A172 (cell line): ENCODE measurements at places on chromosomes 6 and 20.

- no peak for DNase-seq
Measured at GRCh38 chr20:4932061-4932460, 69.2 kb downstream of the SLC23A2 start.

DNA sequence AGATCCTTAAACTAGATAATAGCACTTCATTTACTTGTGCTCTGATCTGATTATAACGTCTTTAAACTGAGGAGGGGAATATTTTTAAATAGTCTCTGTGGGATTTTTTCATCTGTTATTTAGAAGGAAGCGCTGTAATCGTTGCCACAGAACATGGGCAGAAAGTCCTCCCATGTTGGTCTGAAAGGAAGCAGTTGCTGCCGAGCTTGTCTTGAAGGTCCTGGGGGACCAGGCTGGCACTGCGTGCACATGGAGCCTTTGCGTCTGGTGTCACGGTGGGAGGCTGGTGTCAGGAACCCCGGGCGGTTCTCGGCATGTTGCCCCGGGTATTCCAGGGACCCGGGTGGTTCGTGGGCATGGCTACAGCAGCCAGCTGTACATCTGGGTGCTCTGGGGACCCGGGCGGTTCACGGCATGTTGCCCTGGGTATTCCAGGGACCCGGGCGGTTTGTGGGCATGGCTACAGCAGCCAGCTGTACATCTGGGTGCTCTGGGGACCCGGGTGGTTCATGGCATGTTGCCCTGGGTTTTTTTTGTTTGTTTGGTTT is 11.5 kb downstream of the TPD52L2 start:
- DNase-seq = no peak

- DNase-seq = no peak
Measured at GRCh38 chr20:1462001-1462400, 4.6 kb downstream of the NSFL1C start.

DNA sequence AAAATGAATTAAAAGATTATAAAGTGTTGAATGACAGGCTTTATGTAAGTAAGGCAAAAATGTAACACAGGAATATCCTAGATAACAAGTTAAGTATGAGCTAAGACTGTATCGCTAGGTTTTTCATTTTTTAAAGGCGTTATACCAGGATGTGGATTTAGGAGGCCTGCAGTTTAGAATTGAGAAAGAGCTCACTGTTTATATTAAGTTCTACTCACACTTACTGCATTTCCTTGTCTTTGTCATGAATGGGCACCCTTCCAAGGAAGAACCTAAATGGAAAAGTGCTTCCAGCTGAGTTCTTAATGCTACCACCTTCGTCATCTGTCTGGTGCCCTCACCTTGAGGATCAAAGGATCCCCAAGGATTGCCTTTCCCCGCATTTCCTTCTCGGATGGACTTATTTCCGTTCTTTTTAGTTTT is 148.7 kb downstream of the SOX4 start:
- peak; percentile 76 for DNase-seq

DNA sequence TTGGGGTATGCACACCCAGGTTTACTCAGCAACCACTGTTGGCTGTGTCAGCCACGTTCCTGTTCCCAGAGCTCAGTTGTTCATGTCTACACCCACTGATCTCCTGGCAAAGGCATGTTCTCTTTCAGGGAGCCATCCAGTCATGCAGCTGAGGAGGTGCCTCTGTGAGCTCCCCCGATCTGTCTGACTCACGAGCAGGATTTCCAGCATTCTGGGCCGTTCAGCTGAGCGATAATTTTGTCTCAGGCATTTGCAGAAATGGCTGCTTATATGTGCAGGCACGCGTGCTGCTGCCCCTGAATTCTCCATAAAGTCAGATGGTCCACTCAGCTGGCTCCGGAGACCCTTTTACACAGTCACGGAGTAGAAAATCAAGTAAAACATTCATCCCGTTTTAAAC is 78.4 kb upstream of the IYD start:
- DNase-seq = peak; percentile 19

DNA sequence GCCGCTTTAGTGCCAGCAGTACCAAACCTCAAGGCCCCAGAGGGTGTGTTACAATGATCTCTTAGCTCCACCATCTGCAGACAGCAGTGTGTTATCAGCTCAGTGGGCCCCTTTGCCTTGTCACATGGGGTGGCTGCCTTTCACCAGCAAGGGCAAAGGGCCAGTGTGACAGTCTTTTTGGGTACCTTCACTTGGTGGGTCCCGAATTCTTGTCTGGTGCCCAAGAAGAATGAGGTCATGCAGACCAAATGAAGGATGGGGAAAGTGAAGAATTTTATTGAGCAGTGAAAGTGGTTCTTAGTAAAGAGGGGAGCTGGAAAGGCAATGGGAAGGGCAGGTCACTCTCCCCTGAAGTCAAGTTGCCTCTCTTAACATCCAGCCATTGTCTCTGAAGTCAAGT is 2.9 kb upstream of the SMIM28 start:
- DNase-seq = no peak

DNA sequence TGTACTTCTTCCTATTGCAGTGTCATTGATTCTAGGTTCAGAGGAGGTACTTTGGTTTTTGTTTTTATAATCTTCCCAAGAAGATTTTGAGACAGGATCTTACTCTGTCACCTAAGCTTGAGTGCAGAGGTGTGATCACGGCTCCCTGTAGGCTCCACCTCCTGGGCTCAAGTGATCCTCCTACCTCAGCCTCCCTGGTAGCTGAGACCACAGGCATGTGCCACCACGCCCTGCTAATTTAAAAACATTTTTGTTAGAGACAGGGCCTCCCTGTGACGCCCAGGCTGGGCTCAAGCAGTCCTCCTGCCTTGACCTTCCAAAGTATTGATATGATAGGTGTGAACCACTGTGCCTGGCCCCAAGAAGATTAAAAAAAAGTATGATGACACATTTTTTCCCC is 3.4 kb upstream of the SLC17A5 start:
- no peak for DNase-seq

DNA sequence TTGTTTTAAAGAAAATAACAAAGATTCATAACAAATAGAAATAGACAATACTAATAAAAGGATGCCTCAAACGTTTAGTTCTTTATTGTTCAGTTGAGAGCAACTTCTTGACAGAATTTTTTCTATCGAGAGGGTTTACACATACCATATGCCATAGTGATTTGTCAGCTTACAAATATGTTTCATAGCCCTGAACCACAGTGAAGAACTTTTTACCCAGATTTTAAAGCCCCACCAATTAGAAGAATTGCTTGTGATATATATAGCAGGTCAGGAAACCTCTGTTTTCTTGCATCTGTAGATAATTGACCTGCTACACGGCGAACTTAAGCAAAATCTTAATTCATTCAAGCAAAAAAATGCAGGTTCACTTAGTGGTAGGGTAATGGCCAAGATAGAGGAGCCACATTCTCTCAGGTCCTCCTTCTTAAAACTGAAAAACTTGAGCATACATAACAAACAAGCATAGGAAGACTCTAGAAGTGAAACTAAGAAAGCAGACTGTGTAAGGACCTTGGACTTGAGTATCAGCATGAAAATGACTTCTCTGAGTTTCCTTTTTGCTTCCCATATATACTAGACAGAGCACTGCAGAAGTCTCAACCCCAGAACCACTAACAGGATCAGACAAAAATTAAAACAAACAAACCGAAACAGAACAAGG is 39.5 kb downstream of the CRISP1 start:
- peak; percentile 14 for DNase-seq

GRCh38 chr6:67129780-67130179 is 1422.8 kb upstream of the EYS start:
- DNase-seq = no peak

- DNase-seq = no peak
Measured at GRCh38 chr20:24448170-24448569, 21.3 kb upstream of the SYNDIG1 start.

- DNase-seq = no peak
Measured at GRCh38 chr6:29887819-29888776, 54.2 kb upstream of the HLA-A start.

- DNase-seq = no peak
Measured at GRCh38 chr20:63059684-63060056, 52.9 kb upstream of the BHLHE23 start.

GRCh38 chr6:106475284-106475683 is 114.8 kb downstream of the CRYBG1 start:
- DNase-seq = peak; percentile 15

GRCh38 chr6:96104910-96105309 is 89.1 kb downstream of the FUT9 start:
- no peak for DNase-seq

- no peak for DNase-seq
Measured at GRCh38 chr6:97304701-97305100, 21.7 kb upstream of the MMS22L start.
